ENCODE measurements at places on chromosomes 13 and 19.
A peak's percentile ranks its signal among the peaks of the same experiment; 100 is the strongest.

- DNase-seq = peak; percentile 40
Observed at GRCh38 chr13:41985788-41986508, 25.0 kb upstream of the VWA8 start.

GRCh38 chr13:41137241-41137640 is 4.6 kb upstream of the KBTBD6 start:
- DNase-seq = no peak

DNA sequence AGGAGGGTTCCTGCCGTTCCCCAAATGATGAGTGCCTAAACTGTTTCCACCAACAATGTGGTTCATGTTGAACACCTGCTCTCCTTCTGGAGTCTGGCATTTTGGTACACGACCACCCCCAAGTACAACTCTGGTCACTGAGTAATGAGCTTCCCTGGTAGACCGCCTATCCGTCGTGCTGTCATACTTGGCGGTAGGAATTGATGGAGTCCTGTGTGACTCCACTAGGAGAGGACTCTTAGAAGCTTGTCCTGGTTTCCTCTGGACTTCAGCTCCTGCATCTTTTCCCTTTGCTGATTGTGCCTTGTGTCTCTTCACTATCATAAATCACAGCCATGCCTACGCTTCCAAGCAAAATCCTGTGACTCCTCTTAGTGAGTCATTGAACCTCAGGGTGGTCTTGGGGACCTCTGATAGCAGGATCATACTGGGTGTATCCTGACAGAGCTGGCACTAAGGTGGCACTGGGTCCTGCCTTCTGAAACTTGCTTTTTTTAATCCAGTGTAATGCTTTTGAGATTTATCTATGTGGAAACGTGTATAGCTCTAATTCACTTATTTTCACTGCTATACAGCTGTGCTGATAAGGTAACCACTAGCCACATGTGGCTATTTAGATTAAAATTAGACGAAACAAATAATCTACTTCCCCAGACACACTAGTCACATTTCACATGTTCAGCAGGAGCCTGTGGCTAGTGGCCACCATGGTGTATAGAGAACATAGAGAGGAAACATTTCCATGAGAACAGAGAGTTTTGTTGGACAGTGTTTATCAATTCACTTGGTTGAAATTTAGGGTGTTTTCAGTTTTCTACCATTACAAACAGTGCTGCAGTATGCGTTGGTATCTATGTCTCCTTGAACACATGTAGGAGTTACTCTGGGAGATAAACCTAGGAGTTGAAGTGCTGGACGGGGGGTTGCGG is 6.1 kb upstream of the ASF1B start:
- no peak for DNase-seq

DNA sequence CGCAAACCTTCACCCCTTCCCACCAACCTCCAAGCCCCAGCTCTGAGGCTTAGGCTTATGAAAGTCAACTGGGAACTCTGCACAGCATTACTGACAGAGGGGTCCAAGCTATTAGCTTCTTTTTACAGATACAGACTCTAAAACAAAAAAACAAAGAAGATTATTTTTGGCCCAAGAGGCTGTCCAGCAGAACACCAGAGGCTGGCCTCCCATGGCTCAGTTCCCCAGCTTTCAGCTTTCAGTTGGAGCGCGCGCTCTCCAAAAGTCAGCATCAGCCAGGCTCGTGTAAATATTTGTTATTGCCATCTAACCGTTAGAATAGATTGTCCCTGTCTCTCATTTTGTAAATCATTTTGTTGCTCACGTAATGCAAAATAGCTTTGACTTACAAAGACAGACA is 58.4 kb downstream of the ZIC5 start:
- DNase-seq = no peak

DNA sequence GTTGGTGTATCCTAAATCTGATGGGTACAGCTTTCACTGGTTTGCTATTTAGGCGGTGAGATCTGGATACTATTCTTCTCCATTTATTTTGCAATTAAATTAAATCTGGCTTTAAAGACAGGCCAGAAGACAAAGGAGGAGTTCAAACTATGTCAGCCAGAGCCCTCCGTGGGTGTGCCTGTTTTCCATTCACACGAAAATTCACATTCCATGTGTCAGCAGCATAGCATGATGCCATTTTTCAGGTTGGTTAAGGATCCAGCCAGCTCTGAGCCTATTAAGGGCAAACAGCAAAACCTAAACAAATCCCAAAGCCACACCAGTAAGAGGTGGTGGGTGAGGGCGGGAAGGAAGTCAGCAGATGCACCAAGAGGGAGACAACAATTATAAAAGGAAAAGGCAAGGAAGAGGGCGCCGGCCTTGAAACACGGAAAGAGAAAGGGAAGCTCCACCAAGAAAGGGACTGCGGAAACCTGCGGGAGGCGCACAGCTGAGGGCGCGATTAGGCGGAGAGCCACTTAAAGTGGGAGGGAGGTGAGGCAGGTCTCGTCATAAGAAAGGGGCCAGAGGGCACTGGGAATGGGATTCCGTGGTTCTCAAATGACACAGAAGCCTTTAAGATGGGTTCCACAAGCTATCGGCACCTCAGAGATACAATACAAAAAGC is 43.0 kb downstream of the CARS2 start:
- DNase-seq = no peak

DNA sequence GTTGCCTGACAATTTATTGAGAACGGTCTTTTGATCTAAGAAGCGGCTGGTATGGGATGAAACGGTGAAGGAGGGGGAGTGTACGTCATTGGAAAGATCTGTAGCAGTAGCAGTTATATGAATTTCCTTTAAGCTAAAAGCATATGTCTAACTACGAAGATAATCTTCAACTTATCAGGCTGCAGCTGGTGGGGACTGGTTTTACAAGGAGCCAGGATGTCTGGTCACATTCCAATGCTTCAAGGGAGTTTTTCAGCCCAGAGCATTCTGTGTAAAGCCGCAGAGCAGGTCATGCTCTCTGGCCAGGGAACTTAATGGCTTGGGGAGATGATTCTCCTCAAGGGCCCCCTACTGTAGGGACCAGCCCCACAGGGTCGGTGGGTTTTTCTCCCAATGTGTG is 29.2 kb downstream of the CLEC4M start:
- DNase-seq = no peak

DNA sequence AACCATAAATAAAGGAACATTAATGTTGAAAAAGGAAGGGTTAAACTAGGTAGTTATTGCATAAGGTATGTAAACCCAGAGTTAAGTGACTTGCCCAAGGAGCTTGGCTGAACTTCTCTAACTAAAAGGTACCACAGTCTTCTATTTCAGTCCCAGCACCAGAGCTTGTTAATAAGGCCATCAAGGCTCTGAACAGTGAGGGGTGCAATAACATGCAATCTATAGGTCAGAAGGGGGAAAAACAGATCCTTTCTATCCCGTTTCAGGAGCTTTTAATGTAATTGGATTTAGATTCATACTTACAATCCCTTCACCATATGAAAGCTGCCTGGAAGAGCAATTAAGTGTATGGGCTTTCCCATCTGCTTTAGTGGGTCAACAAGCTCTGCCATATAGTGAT is 441.5 kb upstream of the SPRY2 start:
- no peak for DNase-seq

- DNase-seq = peak; percentile 83
Observed at GRCh38 chr19:6056801-6057650, 53.3 kb downstream of the RFX2 start.

DNA sequence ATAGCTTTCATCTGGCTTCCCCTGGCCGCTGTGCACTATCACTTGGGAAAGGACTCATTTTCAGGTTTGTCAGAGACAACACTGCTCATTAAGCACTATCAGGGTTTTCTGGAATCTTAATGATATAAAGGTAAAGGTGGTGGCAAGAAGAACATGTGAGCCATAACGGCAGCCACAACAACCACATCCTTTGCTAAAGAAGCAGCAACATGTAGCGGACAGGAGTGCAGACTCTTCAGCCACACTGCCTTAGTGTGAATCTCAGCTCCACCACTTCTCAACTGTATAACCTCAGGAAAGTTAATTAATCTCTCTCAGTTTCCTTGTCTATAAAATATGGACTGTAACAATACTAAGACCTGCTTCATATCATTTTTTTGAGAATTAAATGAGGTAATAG is 24.1 kb upstream of the MIR17HG start:
- DNase-seq = no peak

GRCh38 chr19:46454244-46454643 is 17.1 kb downstream of the PNMA8A start:
- no peak for DNase-seq

DNA sequence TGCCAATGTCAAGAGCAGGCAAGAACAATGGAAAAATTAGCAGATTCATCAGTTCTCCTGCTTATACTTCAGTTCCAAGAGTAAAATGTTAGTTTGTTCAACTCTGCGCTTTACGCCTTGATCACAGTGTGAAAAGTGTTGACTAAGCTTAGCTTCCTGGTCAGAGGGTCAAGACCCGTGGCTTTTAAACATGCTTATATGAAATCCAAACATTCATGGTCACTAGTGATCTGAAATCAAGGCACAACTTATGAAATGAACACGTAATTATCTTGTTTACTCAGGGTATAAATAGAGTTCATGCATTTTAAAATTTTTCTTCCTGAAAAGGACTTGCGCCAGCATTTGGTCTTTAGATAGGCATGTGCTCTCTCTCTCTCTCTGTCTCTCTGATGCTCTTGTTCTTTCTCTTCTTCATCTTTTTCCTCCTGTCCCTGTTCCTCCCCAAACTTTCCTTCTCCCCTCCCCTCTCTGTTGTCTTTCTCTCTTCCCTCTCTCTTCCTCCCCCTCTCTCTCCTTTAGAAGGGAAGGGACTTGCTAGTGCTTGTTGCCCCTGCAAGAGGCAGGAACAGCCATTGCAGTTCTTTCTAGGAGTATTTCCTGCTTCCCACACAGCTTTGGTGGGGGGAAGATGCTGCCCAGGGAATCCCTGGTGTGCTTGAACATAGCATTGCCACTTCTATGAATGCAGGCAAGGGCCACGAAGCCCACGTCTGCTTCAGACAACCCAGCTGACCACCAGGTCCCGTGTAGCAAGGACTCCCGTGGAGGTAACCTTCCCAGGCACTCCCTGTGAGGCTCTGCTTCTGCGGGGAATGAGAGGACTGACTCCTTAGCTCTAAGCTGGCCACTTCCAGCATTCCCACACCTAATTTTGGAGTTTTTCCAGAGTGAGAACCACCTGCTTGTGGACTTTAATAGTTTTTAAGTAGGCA is 7.1 kb upstream of the ZNF536 start:
- no peak for DNase-seq

DNA sequence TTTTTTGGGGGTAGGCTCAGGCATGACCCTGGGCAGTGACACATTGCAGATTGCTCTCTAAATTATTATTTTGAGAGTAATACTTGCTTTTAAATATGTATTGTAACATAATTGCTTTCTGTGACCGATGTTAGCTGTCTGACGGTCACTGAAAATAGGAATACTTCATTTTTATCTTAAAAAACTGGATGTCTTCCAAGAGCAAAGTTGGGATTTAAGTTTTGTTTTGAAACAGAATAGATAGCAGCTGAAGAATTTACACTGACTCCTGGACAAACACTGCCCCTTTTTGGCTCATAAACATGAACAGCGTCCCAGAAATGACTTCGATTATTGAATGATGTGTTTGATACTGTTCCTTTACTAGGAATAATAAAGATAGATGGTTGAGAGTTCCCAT is 535.9 kb downstream of the GPC5 start:
- no peak for DNase-seq

DNA sequence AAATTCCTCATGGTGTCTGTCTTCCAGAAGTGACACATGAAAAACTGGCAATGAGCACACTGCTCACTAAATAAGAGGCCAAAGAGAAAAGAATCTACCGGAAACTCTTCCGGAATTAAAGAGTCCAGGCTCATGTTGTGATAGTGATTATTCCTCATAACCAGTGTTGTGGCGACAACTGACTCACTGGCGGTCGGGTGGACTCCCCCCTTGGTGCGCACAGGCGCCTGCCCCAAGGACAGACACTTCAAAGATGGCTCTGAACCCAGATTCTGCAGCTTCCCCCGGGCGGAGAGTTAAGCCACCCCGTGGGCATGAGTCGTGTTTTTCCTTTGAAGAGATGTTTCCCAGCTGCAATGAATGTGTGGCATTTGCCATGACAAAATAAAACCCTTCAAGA is 10.3 kb downstream of the IL17D start:
- peak; percentile 80 for DNase-seq

GRCh38 chr19:58330458-58330857 is 3.7 kb downstream of the ZSCAN22 start:
- DNase-seq = no peak

DNA sequence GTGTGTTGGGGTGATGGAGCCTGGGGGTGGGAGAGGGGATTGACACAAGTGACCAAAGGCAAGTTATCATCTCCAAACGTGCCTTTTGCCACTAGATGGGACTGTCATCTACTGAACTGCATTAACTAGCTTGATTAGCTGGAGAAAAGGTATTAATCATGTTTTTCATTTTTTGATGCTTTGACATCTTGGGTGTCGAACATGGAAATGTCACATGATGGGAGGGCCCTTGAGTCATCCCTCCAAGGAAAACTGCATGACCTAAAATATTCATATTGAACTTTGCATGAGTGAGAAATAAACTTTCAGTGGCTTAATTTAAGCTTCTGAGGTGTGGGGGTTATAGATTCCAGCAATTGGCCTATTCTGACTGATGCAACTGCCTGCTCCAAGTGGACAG is 73.3 kb downstream of the ALOX5AP start:
- peak; percentile 76 for DNase-seq

DNA sequence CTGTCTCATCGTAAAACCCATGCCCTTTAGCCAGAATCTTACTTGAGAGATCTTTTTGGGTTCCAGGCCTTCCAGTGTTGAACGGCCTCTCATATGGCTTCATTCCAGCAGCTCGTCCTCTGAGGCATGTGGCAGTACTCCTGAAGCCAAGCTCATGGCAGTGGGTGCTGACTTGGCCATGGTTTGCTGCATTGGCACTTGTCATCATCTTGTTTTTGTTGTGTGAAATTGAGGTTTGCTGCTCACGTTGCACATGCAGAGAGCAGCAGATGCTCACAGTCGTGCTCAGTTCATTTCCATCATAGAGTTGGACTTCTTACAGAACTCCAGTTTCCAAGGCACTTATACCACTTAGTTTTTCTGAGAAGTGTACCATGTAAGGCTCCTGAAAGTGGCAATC is 14.9 kb downstream of the TEX29 start:
- DNase-seq = no peak

DNA sequence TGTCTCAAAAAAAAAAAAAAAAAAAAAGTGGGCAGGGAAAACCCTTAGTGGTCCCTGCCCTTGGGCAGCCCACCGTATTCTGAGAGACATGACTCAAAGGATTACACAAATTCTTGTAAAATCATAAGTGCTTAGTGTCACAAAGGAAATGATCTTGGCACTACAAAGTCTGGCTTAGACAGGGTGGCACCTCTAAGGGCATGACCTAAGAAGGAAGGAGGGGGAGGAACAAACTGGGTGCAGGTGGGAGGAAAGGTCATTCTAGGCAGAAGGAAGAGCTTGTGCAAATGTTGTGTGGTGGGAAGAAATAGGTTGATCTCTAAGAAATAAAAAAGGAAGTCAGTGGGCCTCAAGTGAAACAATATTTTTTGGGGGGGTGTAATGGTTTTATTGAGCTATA is 10.4 kb downstream of the PNPLA6 start:
- no peak for DNase-seq

GRCh38 chr19:37468961-37469777 is at the start of gene ZNF570:
TSS of gene ZNF570 (plus strand) at chr19:37469356. CDS start at chr19:37470355, 999 bp downstream.
- peak; percentile 91 for DNase-seq

Measured in fibroblast of skin of scalp (primary cell).